Stimulated activated CD4-positive, alpha-beta T cell treated with anti-CD3 and anti-CD28 coated beads, Interleukin-12 subunit alpha, Interleukin-12 subunit beta, amount 100 ng/mL, for 24 hours (primary cell): ENCODE measurements at places on chromosomes 1 and 21.

DNA sequence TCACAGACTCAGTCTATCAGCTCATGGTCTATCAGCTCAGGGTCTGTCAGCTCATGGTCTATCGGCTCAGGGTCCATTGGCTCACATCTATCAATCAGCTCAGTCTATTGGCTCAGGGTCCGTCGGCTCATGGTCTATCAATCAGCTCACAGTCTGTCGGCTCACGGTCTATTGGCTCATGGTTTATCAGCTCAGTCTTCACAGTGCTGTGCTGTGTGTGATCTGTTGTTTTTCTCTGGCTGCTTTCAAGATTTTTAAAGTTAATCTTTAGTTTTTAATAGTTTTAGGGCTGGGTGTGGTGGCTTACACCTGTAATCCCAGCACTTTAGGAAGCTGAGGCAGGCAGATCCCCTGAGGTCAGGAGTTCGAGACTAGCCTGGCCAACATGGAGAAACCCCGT, 14.4 kb downstream of the C1orf159 start:
- DNase-seq, result no peak

GRCh38 chr21:20783611-20784010, 214.6 kb upstream of the NCAM2 start:
- no peak for DNase-seq

GRCh38 chr1:212595229-212595628, 13.3 kb upstream of the ATF3 start:
- DNase-seq, result no peak

GRCh38 chr1:4762146-4762545, 107.7 kb downstream of the AJAP1 start:
- no peak for DNase-seq

GRCh38 chr1:2980073-2980791, 41.0 kb upstream of the ACTRT2 start:
- DNase-seq, result no peak
